ENCODE measurements at places on chromosomes 7 and 10. TPM values are rescaled to one million over a fixed set of nuclear protein-coding genes. Genes with fewer than 3 reads are reported as not detected.

DNA sequence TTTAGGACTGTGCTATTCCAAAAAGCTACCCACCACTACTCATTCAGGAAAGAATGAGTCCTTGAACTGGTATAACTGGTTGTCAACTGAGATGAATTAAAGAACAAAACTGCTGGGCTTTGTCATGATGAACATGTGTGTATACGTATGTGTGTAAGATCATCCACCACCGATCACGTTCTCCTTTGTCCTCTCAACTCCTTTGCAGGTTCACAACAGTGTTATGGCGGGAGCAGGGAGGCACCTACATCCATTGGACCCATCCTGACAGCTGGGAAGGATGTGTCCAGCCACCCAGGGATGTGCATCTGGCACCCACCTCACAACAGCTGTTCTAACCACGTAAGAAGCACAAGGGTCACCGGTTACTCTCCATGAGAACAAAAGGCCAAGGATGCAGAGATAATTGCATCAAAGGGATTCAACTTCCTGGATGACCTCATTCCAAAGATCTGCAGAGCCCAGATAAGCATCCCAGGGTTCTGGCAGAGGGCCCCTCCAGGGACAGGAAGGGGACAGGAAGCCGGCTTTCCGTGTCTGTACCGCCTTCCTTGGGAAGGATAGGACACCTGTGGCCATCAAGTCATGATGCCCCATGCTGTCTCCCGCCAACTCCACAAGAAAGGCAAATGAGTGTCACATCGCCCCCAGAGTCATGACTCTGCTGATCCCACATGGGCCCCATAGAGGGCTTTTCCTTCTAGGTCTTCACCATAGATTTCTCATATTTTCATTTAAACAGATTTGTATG is 66.1 kb downstream of the STEAP1B start:
- DNase-seq: no peak

DNA sequence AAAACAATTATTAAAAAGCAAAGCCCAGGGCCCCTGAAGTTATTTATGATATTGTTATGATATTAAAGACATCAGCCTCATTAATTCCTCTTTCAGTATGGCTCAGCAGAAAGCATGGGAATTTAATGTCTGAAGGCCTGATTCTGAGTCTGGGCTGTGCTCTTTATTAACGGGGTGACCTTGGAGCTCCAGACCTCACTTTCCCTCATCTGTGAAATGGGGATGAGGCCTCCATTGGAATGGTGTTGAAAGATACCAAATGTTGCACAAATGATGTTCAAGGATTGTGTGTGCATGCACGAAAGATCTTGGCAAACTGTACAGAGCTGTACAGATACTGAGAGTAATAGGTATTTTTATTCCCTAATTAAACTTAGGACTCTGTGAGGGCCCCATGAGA is 92.3 kb upstream of the PCBD1 start:
- no peak for DNase-seq

PLEKHA8 gene
- total RNA-seq: 3.4 TPM

DMTF1 gene
- 24.4 TPM for total RNA-seq

UPF2 gene
- 19.7 TPM for total RNA-seq

GRCh38 chr7:156944876-156945275 is 4.6 kb upstream of the NOM1 start:
- no peak for DNase-seq

FEZF1 gene
- not detected for total RNA-seq
